NCI-H1092 treated with DMSO at 0.1 percent for 48 hours (cell line): ENCODE measurements at places on chromosomes 3 and 15.

DNA sequence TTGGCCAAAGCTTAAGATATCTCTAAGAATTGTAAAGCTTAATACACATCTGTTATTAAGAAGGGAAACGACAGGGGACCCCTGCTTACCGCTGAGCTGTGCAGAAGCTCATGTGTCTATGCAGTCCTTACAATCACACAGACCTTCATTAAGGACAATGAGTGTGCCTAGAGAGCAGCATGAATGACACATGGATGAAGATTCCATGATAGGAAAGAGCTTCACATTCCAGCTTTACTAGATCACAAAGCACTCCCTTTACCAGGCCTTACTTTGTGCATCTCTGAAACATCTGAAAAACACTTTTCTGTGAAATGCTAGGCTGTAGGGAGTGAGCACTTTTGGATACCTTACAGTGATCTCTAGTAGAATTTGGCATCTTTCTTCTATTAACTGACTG is 32.0 kb downstream of the RNF168 start:
- no peak for DNase-seq

GRCh38 chr3:101128001-101128400 is 134.8 kb upstream of the ABI3BP start:
- DNase-seq = no peak

DNA sequence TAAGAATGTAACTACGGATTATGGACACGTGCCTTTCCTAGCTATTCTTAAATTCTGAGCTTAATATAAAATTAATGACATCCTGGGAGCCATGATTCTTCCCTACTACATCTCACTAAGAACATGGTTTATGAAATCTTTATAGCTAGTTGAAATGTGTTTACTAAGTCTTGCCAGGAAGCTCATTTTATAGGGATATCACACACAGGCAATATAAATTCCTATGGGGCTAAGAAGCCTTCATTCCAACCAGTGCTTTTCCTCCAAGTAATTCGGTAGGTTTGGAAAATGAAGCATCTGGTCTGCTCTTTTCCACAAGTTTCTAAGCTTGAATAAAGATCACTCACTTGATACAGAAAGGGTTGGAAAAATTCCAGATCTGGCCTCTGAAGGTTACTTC is 802.6 kb downstream of the FHIT start:
- no peak for DNase-seq

- DNase-seq = no peak
Observed at GRCh38 chr15:41462084-41462795, 31.4 kb upstream of the ITPKA start.

DNA sequence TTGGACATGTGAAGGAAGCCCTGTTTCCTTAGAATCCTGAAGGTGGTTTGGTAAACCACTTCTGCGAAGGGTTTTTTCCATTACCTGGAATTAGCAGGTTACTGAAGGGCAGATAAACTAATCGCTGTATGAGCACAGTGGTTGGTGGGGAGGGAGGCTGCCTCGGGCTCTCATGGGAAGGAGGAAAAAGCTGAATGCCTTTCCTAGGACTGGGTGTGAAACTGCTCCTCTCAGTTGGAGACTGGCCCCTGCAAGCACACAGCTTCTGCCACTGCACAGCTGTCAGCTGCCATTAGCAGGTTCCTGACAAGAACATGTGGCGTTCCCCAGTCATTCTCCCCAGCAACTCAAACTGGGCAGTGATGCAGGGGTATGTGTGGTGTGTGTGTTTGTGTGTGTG is 376.3 kb downstream of the GAP43 start:
- DNase-seq = no peak

- DNase-seq = peak; percentile 56
Observed at GRCh38 chr3:88059380-88060170, 520 bp downstream of the ZNF654 start.

GRCh38 chr3:67009716-67010115 is 11.6 kb downstream of the KBTBD8 start:
- DNase-seq = no peak

DNA sequence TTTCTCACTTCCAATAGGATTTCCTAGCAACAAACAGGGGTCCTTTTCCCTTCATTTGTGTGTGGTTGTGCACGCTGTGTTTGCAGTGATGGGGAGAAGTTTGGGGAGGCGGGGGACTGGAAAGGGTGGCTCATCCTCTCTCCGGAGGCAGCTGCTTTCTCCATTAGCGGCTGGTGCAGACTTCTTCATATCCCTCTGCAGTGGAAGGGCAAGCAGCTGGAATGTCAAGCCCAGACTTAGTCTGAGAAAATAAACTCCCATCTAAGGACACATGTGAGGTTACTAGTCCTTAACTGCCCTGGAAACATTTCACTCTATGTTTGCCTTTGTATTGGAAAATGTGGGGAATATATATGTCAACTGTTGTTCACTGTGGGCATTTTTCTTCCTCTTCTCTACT is 467.0 kb upstream of the RASGRP1 start:
- no peak for DNase-seq

DNA sequence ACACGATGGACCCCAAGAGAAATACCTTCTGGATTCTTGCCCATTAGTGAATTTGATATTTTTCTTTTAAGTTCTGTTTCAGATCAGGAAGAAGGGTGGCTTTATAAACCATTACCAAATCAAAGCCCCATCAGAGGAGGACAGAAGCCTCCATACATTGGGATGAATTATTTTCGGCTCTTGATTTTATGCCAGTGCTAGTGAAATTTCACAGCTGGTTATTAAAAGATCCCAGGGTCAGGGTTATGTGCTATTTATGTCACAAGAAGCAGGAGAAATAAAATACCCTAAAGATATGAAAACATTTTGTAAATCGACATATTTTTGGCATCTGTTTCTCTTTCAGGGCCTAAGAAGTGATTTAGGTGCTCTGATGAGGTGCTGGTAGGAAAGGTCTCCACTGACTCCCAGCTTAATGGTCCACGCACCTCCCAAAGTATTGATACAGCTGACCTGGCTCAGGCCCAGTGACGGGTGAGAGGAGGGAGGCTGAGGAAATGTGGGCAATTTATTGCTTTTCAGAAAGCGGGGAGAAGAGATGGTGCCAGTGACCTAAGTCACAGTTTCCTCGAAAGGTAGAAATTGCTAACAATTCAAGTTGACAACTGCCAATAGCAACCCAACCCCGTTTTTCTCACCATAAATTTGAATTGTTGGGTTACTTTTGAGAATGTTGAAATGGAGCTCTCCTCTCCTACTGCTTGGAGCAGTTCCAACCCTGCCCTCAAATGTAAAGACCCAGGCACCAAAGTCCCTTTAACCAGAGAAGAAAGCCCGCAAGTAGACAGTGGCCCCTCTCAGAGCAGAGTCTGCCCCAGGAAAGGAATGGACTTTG is 315.6 kb upstream of the NR2E3 start:
- peak; percentile 33 for DNase-seq

GRCh38 chr3:139975594-139976365 is 40.8 kb downstream of the CLSTN2 start:
- no peak for DNase-seq

- DNase-seq = no peak
Observed at GRCh38 chr15:77025083-77025901, 30.4 kb downstream of the PSTPIP1 start.
